GOT3 (cell line): ENCODE measurements at places on chromosomes 5 and 9.

DNA sequence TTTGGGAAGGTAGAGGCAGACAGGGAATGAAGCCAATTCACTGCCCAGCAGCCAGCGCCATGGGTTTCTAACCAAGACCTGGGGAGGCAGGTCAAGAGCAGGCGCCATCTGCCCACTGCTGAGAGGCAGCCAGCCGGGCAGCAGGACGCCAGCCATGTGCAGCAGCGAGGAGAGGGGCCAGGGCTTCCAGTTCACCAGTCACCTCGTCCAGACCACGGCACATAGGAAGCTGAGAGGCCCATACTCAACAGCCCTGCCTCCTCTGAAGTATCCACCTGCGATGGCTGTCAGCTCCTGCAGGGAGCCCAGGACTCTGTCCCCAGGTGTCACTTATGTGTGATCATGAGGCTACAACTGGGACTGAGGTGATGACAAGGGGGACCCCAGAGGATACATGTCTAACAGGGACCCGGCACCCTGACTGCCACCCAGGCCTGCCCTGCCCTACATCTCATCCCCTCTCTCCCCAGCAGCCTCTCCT lies 30.1 kb downstream of the IPPK start:
- no peak for DNase-seq

- no peak for DNase-seq
Measured at GRCh38 chr5:139396691-139397090, 1.8 kb upstream of the PROB1 start.

- no peak for DNase-seq
Measured at GRCh38 chr5:135878156-135878620, 17.5 kb downstream of the IL9 start.

- no peak for DNase-seq
Measured at GRCh38 chr9:33187519-33188218, 20.5 kb upstream of the B4GALT1 start.

DNA sequence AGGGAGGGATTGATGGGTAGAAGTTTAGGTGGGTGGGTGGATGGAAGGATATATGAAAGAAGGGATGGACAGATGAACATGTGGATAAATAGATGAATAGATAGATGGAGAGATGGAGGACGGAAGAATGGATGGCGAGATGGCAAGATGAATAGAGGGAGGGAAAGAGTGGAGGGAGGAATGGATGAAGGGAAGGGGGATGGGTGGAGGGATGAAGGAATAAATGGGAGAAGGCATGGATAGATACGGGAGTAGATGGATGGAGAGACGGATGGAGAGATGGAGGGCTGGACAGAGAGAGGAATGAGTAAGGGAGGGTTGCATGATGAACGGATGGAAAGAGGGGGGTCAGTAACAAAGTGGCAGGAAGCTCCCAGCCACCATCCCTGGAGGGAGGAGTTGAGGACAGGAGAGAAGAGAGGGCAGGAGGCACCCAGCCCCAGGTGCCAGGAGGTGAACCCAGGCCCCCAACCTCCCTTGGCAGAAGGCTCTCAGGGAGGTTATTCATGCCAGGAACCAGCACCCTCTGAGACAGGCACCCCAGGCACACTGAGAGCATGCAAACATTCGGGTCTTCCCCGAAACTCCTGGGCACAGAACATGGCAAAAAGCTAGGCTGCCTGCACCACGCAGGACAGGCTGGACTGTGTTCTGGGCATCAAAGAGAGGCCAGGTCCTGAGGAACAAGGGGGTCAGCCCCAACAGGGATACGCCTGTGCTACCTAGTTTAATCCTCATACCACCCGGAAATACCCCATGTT lies 9.1 kb downstream of the SARDH start:
- DNase-seq: no peak
